ENCODE measurements at places on chromosomes 11 and 22. TPM values are rescaled to one million over a fixed set of nuclear protein-coding genes. Genes with fewer than 3 reads are reported as not detected.

DNA sequence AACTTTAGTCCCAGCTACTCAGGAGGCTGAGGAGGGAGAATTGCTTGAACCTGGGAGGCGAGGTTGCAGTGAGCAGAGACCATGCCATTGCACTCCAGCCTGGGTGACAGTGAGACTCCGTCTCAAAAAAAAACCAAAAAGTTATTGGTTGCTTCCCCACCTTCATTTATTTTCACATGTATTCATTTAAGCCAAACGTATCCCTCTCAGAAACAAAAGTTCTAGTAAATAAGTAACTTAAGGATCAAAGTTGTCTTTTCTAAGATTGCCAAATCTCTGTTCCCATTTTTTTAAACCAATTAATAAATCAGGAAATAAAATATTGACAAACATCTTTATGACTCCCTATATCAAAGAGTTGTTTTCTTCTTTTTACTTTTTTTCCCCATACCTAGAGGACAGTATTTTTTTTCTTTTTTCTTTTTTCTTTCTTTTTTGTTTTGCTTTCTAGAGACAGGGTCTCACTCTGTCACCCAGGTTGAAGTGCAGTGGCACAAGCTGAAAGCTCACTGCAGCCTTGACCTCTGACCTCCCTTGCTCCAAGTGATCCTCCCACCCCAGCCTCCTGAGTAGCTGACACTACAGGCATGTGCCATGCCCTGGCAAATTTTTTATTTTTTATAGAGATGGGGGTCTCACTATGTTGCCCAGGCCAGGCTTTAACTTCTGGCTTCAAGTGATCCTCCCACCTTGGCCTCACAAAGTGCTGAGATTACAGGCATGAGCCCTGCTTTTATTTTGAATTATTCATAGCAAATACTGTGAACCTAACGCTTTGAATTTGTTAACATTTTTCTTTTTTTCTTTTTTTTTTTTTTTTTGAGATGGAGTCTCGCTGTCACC is 11.4 kb downstream of the ZFTA start:
- DNase-seq: no peak

DNA sequence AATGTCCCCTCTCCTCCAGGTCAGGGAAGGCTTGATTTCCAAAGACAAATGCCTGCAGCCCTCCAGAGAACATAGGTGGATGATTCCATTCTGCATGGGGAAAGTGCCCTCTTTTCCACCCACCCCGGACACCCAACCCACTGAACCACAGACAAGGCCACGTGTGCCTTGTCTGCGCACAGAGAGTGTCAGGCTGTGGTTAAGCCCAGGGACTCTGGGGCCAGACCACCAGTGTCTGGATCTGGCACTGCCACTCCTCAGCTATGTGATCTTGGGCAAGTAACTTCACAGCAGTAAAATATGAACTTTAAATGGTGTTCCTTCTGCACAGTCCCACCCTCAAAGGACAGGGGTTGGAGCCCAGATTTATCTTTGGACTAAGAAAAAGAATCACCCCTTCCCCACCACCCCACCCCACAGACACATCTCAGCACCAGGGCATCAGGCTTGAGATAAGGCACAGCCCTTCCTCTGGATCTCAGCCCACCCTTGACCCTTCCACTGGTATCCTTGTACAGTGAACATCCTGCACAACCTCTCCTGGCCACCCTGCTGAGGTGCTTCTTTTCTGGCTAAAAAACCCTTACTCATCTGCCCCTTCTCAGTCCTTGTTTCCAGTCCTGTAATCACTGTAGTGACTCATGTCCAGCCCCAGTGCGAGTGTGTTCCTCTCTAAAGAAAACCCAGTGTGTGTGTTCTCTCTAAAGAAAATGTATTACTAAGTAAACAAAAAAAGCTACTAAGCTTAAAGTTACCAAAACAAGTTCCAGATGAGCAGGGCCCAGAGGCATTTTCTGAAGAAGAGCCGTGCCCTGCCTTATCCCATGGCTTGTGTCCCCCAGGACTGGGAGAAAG is 1.9 kb upstream of the PTGDR2 start:
- no peak for DNase-seq

DNA sequence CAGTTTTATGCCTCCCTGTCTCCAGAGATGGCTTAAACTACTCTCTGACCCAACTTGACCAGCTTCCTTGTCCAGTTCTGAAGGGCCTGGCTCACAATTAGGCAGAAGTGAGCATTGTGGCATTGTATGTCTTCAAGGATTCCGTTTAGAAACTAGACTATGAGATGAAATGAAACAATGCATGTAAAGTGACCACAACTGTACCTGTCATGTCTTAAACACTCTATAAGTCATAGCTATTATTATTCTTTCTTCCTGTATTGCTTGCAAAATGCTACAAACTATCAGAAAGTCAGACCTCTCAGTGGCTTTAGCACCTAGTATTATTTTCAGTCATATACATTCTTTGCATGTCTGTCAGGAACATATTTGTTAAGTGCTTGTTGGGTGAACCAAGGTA is 127.9 kb upstream of the MTMR2 start:
- no peak for DNase-seq

DNA sequence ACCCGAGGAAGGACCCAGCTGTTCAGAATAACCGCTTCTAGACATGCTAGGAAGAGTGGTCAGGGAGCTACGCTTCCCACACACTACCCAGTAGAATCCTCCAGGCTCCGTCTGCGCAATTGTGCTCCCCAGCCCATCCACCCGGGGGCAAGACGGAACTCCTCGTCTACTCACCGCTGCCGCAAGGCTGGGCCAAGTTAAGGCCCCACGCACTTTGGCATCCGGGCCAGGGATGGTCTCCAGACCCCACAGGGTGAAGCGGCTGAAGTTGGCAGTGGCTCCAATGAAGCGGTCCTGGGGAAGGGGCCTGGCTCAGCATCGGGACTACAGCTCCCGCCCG is 757 bp downstream of the RNASEH2C start:
- DNase-seq: no peak

DNA sequence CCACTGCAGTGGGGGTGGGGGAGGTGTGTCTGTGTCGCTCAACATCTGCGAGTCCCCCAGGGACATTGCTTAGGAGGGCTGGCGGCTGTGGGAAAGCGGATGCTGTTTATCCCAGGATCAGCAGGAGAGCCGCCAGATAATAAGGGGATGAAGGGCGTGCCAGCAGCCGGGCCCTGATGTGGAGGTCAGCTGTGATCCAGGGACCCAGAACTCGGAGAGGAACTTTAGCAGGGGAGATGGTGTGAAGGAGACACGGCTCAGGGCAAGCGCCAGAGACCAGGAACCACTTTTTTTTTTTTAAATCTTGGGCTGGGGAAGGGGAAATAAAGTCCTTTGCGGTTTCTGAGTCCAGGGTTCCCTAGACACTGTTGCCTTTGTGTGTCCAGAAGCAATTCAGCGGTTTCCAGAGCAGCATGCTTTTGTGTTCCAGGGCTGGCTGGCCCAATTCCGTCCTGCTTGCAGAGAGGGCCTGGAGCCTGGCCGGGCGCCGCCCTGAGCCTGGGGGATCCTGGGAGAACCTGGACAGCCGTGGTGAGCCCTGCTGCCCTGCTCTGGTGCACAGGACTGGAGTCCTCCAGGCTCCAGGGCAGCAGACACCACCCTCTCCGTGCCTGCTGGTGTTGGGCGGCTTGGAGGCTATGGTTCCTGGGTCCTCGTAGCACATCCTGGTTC is at the start of gene GRAMD4:
GRAMD4 (plus strand) TSS at position 557 of the 672 bp plus-strand sequence. CDS start 6,414 bp downstream, outside the sequence.
- DNase-seq: no peak

ANKK1 gene
- total RNA-seq: not detected

DNA sequence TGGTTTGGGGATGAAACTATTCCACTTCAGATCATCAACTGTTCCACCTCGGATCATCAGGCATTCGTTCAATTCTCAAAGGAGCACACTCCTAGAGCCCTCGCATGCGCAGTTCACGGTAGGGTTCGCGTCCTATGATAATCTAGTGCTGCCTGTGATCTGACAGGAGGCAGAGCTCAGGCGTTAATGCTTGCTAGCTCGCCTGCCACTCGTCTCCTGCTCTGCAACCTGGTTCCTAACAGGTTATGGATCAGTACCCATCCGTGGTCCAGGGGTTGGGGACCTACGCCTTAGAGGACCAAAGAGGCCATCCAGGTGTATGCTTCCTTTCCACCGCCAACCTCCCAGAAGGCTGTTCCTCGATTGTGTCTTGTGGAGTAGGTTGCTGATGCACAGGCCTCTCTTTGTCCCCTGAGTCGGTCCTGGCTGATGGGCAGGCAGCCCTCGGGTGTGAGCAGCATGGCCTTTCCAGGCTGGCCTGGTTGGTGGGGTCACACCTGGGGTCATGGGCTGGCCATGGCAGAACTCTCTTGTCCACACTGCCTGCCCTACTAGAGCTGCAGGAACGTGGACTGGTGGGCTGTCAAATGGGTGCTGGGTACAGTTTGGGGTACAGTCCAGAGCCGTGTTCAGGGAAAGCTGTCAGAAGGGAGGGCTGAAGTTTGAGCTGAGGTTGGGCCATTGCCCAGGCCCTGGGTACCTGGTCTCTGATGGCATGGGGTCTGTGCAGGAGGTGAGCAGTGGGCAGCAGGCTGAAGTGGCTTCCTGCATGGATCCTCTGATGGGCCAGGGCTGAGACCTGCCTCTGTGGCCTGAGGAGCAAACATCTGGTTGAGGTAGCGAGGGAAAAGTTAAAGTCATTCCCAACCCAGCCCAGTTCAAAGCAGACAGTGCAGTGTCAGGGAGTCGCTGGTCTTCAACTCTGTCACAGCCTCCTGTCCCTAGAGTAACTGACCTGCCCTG is 11.1 kb downstream of the PRDM11 start:
- DNase-seq: no peak

OLFML1 gene
- 0.05 TPM for total RNA-seq

GRCh38 chr22:19516378-19517170 is 7.6 kb downstream of the CLDN5 start:
- no peak for DNase-seq

TTC38 gene
- 12.4 TPM for total RNA-seq

RANBP1 gene
- total RNA-seq: 186 TPM

GRCh38 chr11:47731475-47731874 is 16.3 kb upstream of the AGBL2 start:
- DNase-seq: no peak

DNA sequence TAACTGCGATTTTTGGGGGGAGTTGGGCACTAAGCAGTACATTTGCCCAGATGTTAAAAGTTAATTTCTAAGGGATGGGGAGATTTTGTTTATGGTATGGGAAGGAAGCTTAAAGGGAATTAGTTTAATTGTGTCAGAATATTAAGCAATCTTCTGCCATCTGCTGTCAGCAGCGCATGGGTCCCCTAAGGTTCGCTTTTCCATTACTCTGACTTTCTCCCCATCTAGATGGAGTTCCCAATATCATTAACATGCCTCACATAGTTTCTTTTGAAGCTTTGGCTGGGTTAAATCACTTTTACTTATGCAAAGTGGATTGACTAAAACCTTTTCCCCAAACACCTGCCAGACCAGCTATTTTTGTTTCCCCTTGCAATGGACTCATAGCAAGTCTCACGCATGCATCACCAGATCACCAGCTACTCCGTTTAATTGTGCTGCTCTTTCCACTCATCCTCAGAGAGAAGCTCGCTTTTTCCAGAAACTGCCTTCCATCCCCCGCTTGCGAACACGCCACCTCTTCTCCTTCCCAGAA is 172.7 kb downstream of the FAT3 start:
- DNase-seq: no peak

NOX4 gene
- not detected for total RNA-seq

DNA sequence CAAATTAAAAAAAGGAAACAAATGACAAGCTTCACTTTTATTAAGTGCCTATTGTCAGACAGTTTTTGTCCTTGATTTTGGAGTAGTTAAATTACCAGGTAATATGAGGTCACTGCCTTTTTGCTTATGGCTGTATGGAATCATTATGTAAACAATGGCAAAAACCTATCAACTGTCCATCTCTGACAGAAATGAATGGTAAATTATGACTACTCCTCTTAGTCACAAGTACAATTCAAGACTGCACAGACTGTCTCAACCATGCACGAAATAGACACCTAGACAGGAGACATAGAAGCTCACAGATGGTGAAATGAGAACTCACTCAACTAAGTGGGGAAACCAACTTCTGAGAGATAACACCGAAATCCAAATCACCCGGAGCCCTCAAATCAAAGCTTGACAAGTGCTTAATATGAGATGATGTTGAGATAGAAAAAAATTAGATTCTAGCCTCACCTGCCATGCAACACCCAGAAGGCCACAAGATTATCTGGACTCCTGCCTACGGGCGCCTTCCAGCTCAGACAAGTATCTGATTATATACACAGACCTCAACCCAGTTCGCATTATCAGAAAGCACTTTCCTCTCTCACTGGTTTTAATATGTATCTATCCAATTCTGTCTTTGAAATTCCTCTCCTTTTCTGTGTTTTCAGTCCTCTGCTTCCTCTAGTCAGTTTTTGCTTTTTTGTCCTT is 199.3 kb downstream of the CADM1 start:
- no peak for DNase-seq

DNA sequence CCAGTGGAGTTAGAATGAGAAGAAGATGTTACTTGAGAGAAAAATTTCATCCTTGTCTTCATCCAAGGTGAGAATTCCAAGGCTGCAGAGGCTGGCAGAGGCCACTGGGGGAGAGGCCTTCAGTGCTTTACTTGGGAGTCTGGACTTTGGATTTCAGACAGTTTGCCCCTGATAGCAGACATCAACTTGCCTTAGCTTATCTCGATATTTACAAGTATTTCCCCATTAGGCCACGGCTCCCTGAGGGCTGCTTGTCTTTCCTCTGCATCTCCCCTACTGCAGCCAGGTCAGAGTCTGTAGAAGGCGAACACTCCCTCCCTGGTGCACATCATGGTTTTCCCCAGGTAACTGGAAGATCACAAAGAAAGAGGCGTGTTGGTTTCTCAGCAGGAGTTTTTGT is 29.9 kb upstream of the BSX start:
- no peak for DNase-seq

DNA sequence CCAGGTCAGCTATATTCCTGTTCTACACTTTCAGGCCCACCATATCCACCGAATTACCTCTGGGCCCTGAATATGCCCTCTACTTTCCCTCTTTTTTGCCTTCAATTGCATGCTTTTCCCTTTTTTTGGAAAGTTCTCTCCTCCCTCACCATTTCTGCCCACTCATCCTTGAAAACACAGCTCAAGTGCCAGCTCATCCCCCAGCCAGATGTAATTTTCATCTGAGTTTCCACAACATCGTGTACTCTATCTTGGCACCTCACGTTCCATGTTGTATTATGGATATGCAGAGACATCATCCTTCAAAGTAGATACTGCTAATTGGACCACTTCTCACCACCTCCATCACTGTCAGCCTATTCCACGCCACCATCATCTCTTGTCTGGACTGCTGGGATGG is 129.8 kb upstream of the HSD17B12 start:
- no peak for DNase-seq

GRCh38 chr11:132349811-132350733 is 979.7 kb downstream of the NTM start:
- DNase-seq: no peak

BACE1-AS gene
- total RNA-seq: 5.3 TPM

DNA sequence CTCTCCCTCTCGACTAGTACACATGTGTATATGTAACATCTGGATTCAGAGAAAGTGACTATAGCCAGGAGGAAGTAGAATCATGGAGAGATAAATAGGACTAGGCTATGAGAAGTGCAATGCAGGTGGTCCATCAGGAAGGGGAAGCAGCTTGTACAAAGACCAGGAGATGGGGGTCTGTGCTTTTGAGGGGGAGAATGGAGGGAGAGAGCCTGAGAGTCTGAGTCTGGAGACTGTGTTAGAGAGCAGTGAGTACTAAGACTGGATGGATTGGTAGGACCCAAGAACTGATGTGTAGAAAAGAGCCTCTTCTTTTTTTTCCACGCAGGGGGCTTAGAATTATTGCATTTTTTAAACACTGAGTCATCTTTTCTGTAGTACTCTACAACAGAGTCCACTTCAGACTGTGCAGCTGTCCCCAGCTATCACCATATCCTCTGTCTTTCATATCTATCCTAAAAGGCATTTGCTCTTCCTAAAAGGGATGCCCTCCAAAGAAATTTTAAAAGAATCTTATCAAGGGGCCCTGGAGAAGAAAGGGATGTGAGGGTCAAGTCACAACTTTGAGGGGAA is 80.4 kb downstream of the BDNF start:
- no peak for DNase-seq
